ENCODE measurements at places on chromosomes 7 and 10.

DNA sequence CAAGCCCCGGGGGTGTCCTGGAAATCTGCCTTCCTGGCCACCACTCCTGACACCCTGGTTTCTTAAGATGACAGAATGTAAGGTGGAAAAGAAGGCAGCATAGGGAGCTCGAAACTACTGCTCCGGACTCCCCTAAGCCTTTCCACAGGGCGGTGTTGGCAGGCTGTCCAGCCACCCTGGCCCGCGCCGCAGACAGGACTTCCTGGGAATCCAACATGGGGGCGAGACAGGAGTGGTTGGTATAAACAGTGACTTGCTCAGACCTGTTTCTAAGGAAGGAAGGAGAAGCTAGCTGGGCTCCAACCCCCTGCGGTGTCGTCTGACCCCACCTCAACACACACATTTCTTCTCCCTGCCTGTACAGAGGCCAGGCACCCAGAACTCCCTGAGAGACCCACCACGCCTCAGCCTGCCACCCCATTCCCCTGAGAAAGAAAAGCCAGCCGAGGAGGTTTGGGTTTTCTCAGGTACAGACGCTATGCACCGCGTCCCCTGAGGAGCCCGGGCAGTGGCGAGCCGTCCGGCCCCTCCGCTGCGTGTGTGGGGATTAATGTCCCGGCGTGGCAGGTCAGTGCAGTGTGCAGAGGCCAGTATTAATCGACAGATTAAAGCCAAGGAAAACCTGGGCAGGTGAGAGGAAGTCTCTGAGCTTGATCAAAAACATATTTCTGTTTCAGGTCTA lies 349.6 kb upstream of the MKI67 start:
- no peak for DNase-seq

- no peak for DNase-seq
These were observed 7.0 kb downstream of the ATP6V0E2 start for GRCh38 chr7:149880638-149881311.

- no peak for DNase-seq
These were observed 22.2 kb upstream of the SRGN start for GRCh38 chr10:69065406-69066361.

- no peak for DNase-seq
These were observed 55.1 kb upstream of the LAMB1 start for GRCh38 chr7:108057951-108058481.

DNA sequence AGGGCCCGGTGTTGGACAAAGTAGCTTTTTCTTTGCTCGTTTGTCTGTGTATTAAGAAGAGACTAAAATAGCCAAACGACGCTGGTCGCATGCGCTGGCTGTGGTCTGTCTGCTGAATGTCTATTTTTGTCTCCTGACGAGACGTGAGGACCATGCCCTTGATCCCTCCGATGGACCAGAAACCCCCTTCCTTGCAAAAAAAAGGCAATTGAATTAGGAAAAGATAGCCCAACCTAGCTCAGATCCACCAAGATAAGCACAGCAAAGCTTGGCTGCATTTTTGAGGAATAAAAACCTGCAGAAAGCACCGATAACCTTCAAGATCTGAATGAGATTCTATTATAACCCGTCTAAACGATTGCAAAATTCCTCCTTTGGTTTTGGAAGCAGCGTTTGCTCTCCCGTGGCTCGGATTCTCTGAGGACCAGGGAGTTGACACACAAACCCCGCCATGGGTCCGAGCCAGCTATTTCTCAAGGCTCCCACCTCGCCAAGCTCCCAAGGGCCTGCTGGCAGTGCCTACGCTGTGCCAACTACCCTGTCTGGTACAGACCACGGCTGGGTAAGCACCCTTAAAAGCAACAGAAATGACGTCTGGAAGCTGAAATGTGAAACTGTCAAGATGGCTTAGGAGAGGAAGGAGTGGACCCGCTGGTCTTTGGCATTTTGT lies 17.7 kb upstream of the TTYH3 start:
- peak; percentile 32 for DNase-seq

DNA sequence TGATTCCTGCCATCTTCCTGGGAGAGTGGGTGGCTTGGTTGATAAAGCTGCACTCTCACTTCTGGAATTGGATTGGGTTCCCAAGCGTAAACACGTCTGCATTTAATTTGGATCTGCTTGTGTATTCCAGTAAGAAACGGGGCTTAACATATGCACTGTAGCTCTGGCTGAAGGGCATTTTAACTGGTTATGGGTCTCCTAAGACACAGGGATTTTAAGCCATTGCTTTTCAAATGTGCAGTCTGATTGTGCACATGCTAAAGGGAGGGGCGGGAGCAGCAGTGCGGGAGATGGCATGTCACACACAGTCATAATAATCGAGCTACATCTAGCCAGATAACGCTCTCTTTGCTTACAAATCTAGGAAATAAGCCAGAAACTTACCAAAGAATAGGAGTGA lies 247.3 kb upstream of the LYZL1 start:
- DNase-seq = no peak

DNA sequence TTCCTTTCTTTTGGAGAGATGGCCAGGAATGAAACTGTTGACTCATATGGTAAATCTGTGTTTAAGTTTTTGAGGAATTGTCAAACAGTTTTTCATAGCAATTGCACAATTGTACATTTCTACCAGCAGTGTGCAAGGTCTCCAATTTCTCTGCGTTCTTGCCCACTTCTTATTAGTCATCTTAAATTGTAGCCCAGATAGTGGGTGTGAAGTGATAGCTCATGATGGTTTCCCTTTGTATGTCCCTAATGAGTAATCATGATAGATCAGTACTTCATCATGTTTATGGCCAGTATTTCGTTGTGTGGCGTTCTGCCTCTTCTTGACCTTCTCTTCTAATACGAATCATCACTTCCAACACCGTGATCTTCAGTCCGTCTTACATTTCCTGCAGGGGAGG lies 136.3 kb downstream of the DOCK1 start:
- no peak for DNase-seq

DNA sequence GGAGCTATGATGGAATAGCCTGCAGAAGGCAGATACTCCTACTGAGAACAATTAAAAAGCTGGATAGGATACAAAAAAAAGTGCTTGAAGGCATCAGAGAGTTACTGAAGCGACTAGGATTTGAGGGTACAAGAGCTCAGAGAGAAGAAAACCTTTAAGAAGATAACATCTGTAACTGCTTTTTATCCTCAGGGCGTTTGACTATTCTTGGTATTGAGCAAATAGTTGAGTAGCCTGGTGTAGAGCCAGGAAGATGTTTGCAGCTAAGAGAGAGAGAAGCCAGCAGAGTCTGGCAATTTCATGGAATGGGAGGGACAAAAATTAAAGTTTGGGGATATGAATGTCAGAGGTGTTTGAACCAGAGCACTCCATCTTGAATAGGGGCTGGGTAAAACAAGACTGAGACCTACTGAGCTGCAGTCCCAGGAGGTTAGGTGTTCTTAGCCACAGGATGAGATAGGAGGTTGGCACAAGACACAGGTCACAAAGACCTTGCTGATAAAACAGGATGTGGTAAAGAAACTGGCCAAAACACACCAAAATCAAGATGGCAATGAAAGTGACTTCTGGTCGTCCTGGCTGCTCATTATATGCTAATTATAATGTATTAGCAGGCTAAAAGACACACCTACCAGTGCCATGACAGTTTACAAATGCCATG lies 428.8 kb downstream of the SH2D4B start:
- no peak for DNase-seq

GRCh38 chr7:17086403-17086802 lies 204.6 kb upstream of the AGR3 start:
- DNase-seq = no peak

- no peak for DNase-seq
These were observed 1.8 kb upstream of the DUSP5 start for GRCh38 chr10:110495731-110496552.

GRCh38 chr7:1246871-1247526 lies 14.3 kb downstream of the UNCX start:
- no peak for DNase-seq

GRCh38 chr7:29483219-29484104 lies 80.2 kb upstream of the PRR15 start:
- DNase-seq = peak; percentile 67

- no peak for DNase-seq
These were observed 123.7 kb upstream of the FAM3C start for GRCh38 chr7:121519548-121520521.

DNA sequence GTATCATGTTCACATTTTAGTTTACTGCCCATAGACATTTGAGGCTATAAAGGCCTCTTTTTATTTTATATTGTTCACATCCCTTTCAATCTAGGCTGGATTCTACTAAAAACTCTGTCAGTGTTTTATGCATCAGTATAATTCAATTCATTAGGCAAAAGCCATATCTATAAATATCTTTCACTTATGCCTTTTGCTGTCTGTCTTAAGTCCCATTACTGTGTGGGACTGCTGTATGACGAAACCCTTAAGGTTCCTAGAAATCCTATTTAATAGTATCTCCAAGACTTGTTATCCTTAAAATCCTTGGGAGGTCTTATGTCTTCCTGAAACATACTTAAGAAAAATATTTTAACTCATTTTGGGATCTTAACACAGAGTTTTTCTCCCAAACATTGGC lies 139.2 kb downstream of the HGF start:
- no peak for DNase-seq

DNA sequence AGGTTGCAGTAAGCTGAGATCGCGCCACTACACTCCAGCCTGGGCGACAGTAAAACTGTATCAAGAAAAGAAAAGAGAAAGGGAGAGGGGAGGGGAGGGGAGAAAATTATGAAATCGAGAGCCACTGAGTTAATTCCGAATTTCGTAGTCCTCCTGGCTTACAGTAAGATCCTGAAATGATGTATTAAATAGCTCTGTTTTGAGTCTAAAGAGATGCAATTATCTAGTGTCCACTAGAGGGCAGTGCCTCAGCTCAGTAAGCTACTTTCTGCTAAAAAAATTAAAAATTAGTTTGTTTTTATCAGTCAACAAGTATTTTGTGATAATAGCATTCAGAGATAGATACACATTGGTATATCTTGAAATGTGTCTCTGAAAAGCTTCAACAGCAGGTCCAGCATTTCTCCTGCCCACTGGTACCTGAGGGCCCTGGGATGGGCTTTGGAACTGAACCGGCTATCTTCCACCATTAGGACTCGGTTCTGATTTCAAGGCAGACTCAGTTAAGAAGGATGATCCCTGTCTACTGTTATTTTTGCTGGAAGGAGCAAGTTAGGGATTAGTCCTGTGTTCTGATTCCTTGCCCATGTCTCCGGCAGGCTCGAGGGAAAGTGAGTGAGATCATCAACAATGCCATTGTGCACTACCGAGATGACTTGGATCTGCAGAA lies 19.5 kb downstream of the TSPAN33 start:
- DNase-seq = no peak

- no peak for DNase-seq
These were observed 273.6 kb downstream of the PHTF2 start for GRCh38 chr7:78072201-78072590.

- no peak for DNase-seq
These were observed 15.3 kb downstream of the POT1 start for GRCh38 chr7:124914298-124914697.

- peak; percentile 32 for DNase-seq
These were observed at the start of gene MSS51 for GRCh38 chr10:73433538-73433867. MSS51 (minus strand) TSS chr10:73433561; CDS start chr10:73428284, 5,277 bp downstream.

- peak; percentile 76 for DNase-seq
These were observed 114.8 kb downstream of the SDK1 start for GRCh38 chr7:3415861-3416312.

DNA sequence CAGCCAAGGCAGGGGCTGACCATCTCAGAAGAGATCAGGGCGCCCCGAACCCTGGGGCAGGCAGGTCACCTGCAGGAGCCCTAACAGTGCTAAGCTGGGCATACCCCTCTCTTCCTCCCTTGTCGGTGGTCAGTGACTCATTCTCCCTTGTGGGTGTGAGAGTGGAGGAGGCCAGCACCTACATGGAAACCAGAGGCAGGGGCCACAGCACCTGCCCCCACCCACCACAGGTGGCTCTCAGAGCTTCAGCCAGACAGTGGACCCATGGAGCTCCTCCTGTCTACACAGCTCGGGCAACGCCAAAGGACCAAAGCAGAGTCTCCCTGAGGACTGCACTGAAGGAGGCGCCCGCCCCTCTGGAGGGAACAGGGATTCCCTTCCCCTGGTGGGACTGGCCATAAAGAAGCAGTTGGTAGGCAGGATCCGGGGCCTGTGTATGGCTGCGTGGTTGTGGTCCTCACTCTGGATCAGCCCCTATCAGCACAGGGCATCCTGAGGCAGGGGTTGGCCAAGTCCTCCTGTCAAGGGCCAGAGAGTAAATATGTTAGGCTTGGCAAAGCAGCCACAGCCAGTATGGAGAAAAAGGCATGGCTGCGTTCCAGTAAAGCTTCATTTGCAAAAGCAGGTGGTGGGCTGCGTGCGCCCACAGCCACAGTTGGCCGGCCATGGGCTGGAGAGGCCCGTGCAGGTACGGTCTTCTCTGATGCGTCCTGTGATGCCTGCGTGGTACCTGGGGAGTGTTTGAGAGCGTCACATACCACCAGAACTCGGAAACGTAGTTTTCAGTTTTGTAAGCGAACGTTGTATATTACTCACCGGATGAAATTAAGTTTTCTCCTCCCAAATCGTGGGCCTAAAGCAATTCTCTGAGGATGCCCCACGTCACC lies 198.2 kb downstream of the EBF3 start:
- no peak for DNase-seq

DNA sequence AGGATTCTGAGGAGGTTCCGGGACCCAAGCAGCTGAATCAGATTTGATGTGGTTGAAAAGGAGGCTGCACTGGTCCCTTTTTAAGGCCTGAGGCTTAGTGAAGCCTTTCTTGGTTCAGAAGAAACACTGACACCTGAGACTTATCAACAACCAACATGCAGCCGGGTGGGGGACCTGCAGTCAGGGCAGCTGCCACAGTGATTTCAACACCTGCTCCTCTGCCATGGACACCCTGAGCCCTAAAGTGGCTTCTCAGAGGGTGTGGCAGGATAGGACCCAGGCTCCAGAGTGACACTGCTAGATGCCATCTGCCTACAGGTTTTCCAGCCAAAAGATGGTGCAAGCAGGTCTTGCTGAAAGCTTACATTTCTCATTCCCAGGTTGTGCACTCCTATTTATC lies 99.3 kb downstream of the COL13A1 start:
- no peak for DNase-seq

DNA sequence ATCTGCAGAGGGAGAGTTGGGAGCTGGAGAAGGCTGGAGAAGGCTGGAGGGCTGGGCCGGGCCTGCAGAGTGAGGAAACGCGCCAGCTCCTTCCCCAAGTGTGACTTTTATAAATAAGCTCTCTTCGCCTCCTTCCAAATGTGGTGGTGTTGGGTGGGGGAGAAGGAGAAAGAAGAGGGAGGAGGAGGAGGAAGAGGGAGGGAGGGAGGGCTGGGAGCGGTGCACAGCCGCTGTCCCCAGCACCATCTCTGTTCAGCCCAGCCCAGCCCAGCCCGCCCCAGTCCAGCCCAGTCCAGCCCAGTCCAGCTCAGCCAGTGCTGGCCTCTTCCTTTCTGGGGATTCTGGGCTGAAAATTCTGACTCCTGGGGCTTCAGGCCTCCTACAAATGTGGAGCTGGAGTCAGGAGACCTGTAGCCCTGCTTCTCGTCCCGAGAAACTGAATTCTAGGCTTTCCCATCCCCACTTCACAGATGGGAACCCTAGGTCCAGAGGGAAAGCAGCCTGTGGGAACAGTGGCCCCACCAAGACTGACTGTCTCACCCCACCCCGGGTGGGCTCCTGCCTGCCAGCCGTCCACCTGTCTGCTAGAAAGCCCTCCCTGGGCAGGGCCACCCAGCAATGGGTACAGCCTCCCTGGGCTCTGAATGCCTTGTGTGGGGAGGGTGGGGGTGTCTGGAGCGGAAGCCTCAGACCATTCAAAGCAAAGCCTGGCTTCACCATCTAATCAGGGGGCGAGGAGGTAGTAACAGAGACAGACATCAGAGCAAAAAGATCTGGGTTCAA lies 2.3 kb downstream of the STX1A start:
- no peak for DNase-seq

Data from NCI-H2081 (cell line).